ENCODE measurements at places on chromosomes 5 and 9.

DNA sequence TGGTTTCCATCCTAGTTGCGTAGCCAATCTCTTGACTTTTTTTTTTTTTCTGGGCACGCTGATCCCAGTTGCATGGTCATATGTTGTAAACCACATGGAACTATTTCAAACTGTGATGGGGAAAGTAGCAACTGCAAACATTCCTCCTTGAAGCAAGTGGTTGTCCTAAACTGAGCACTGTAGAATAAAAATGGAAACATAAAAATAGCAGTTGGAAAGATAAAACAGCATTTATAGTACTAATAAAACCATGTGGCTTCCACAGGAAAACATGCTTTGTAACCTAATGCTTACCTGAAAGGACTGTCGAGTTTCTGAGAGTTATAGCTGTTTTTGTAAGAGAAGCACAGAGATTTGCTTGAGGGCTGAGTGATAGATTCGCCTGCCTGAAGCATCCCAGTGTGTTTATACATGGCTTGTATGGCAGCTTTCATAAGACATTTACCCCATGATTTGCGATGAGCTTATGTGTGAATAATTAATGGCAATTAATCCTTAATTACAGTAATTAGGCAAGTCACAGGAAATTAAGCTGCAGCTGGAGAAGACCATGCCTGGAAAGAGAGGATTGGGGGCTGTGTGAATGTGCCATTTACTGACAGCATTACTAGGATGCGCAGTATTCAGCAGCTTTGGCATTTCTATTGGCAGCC lies 136.5 kb downstream of the PBX3 start:
- no peak for DNase-seq

DNA sequence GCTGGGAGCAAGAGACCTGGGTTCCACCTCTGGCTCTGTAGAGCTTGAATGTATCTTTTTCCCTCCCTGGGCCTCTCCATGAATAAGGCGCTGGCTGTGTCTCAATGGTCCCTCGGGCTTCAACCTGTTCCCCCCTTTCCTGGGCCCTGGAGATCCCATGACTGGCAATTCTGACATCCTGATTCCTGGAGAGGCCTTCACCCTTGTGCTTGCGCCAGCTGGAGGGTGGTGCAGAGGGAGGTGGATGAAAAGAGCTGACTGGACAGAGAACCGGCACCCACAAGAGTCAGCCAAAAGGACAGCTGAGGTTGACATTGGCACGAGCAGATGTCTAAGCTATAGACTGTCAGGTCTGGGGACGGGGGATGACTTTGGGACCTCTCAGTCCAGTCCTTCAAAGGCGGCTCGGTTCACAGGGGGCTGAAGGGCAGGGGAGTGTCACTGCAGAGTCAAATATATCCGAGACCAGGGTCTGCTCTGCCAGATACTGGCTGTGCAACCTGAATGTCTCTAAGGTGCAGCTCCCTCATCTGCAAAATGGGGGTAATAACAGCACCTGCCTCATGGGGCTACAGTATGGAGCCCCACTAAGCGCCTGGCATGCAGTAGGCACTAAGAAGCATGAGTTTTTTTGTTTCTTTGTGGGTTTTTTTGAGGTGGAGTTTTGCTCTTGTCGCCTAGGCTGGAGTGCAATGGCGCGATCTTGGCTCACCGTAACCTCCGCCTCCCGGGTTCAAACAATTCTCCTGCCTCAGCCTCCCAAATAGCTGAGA lies 13.8 kb downstream of the DNM1 start:
- no peak for DNase-seq

- DNase-seq, result no peak
Observed at GRCh38 chr9:116178481-116179211, 25.1 kb downstream of the PAPPA start.

- no peak for DNase-seq
Observed at GRCh38 chr5:40676613-40677343, 2.9 kb upstream of the PTGER4 start.

DNA sequence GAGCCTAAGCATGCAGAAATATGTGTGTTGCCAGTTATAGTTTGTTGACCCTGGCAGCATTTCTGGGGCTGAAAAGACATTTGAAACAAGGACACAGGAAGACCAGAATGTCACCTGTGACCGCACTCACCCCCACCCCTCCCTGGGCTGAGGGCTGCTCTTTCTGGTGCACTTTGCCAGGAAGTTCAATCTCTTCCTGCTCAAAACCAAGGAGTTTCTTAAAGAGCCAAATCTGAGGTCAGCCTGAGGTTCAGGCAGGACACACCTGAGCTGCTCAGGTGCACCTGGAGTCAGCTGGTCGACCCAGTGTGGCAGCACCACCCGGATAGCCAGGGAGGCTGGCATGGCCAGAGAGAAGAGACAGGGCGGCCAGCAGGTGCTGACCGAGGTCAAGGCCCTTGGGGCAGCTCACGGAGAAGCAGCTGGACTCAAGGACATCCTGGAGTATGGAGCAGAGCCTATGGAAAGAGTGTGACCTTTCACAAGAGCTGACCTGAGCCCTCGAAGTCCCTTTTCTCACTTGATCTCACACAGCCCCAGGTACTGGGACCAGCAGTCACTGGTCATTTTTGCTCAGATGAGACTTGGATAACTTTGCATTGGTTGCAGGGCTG lies 376.9 kb upstream of the IRX4 start:
- no peak for DNase-seq

GRCh38 chr5:124080256-124080655 lies 568.3 kb downstream of the CSNK1G3 start:
- DNase-seq, result no peak

GRCh38 chr9:64773491-64773931 lies 511.5 kb downstream of the FOXD4L5 start:
- DNase-seq, result no peak

DNA sequence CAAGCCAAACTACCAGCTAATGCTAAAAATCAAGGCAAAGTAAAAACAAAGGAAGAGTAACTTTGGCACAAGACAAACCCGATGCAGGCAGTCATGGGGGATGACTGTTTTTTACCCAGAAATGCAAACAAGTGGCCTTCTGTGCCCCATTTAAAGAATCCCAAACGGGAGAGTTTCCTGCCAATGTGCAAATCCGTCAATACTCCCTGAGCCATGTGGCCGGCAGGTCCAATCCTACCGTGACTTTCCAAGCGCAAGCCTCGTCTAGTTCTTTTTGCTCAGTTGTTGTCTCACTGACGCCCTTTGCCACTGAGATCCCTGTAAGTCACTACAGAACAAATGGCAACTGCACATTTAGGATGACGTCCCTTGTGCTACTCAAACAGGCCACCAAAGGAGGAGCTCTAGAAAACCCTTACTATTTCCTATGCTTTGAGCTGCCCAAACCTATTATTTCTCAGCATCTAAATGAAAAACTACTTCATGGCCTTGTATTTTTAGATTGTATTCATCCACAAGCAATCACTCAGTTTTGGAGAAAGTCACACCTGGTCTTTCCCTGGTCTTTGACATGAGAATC lies 43.4 kb downstream of the OTULIN start:
- DNase-seq, result no peak

- no peak for DNase-seq
Observed at GRCh38 chr5:75734913-75735789, 17.9 kb upstream of the POC5 start.

- no peak for DNase-seq
Observed at GRCh38 chr5:149237662-149238061, 34.0 kb upstream of the AFAP1L1 start.

DNA sequence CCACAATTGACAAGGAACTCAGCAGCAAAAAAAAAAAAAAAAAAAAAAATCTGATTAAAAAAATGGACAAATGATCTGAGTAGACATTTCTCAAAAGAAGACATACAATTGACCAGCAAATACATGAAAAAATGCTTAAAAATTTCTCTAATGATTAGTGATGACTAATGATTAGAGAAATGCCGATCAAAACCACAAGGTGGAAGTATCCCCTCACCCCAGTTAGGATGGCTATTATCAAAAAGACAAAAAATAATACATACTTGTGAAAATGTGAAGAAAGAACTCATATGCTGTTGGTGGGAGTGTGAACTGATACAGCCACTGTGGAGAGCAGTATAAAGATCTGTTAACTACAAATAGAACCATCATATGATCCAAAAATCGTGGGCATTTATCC lies 245.3 kb downstream of the OSTF1 start:
- no peak for DNase-seq

DNA sequence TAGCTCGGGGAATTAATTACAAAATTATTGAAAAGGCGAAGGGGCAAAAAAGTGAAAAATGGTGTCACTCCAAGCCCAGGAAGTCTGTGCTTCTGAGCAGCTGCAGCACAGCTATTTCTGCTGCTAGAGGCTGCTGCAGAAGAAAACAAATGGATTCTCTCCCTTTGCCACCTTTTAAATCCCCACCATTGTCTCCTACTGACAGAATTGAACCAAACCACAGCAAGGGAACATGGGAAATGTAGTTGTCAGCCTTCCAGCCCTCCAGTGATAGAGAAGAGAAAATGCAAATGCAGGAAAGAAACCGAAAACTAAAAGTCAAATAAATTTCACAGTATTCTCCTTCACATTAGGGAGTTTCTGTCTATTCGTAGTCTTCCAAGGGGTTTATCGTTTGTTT lies 33.4 kb upstream of the CDC42SE2 start:
- DNase-seq, result no peak

GRCh38 chr5:86763929-86764328 lies 146.2 kb downstream of the COX7C start:
- no peak for DNase-seq

DNA sequence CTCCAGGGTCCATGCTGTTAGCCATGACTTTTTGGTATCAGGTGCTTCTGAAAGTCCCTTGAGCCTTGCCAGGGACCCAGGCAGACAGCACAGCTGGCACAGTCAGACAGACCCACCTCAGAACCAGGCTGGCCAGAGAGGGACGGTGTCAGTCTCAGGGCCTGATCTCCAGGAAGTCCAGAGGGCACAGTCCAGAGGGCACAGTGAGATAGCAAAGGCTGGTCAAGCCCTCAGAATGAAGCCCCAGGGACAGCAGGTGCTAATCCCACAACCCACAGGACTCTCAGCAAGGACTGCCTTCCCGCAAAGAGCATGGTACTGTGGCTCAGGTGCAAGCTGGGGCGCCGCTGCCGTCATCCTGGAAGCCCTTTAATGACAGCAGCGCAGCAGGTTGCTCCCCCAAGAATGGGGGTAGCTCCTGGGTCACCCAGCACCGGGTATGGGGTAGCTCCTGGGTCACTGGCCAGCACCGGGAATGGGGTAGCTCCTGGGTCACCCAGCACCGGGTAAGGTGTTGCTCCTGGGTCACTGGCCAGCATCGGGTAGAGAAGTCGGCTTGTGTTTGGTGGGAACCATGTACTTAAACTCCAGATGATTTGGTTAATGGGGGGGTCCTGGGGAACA lies 105.6 kb upstream of the PHYKPL start:
- DNase-seq, result no peak

- DNase-seq, result no peak
Observed at GRCh38 chr5:44189255-44189654, 200.0 kb downstream of the FGF10 start.

DNA sequence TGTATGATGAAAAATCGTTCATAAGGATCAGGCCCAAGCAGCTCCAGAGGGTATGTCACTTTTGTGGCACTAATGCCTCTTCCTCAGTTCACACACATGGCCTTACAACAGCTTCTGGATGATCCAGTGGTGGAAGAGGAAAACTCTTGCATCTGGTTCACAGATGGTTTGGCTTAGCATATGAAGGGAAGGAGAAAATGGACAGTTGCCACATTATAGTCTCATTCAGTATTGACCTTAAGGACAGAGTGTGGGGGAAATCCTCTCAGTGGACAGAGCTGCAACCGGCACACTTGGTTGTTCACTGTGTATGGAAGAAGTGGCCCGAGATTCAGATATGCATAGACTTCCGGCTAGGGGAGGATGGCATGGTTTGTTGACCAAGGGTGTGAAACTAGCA lies 22.8 kb downstream of the C9orf57 start:
- no peak for DNase-seq

DNA sequence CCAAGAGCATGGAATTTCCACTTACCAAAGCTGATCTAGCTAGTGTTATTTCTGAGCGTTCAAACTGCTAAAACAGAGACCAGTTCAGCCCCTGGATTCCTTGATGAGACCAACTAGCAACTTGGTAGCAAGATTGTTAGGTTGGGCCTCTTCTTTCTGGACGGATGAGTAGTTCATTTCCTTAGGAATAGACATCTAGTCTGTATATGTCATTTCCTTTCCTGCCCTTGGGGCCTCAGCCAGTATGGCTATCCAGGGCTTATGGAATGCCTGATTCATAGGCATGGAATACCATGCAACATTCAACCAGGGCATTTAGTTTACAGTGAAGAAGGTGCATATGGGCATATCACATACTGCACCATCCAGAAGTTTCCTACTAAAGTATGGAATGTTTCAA lies 14.5 kb upstream of the LPAR1 start:
- no peak for DNase-seq

GRCh38 chr9:77210116-77210515 lies 32.8 kb downstream of the VPS13A start:
- no peak for DNase-seq

DNA sequence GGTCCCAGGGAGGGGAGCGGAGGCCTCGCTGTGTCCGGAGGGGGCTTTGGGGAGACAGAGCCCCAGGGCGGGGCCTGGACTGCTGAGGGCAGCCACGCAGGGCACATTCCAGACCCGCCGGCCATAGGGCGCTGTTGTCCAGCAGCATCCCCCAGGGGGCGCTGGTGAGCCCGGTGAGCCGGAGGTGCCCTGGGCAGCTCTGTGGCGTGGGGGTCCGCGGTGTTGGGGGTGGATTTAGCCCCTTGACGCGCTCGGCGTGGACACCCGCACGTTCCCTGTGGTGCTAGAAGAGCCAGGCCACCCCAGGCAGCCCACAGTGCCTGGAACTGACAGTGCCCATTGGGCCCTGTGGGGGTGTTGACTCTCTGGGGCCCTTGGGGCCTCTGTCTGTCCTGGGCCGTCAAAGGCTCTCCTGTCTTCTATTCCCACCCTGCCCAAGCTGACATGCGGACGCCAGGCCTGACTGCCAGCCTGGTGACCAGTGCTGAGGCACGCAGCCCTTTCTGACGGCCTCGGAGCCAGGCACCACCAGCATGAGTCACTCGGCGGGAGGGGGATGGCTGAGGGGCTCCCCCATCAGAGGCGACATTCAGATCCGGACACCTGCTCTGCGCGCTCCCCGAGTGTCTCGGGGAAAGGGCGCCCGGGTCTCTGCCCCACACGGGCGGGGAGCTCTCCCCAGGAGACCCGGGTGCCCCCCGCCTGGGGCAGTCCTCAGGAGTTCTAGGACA lies 23.9 kb downstream of the TPPP start:
- no peak for DNase-seq

DNA sequence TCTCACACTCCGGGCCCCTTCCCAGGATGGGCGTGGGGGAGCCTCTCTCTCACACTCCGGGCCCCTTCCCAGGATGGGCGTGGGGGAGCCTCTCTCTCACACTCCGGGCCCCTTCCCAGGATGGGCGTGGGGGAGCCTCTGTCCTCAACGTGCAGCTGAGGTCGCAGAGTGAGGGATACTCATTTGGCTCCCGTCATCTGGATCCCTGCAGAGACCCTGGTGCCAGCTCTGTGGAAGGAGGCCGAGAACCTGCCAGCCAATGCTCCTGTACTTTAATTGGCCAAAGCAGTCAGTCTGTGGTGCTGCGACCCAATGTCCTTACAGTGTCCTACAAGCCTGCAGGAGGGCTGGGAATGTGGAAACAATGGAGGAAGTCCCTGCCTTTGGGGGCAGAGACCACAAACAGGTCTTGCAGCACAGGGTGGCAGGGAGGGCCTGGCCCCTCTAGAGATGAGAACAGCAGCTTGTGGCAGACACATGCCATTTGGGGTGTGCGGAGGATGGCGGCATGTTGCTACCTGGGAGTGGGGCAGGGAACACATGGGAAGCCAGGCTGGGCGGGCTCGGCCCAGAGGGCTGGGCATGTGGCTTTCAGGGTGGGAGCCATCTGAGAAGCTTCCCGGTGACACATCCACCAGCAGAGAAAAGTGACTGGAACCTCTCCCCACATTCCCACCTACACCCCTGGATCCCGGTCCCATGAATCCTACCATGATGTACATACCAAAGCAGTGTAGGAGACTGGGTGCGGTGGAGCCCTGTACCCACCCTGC lies 13.6 kb upstream of the MRNIP start:
- no peak for DNase-seq
